ENCODE measurements at places on chromosomes 3 and 15.
A peak's percentile ranks its signal among the peaks of the same experiment; 100 is the strongest.

DNA sequence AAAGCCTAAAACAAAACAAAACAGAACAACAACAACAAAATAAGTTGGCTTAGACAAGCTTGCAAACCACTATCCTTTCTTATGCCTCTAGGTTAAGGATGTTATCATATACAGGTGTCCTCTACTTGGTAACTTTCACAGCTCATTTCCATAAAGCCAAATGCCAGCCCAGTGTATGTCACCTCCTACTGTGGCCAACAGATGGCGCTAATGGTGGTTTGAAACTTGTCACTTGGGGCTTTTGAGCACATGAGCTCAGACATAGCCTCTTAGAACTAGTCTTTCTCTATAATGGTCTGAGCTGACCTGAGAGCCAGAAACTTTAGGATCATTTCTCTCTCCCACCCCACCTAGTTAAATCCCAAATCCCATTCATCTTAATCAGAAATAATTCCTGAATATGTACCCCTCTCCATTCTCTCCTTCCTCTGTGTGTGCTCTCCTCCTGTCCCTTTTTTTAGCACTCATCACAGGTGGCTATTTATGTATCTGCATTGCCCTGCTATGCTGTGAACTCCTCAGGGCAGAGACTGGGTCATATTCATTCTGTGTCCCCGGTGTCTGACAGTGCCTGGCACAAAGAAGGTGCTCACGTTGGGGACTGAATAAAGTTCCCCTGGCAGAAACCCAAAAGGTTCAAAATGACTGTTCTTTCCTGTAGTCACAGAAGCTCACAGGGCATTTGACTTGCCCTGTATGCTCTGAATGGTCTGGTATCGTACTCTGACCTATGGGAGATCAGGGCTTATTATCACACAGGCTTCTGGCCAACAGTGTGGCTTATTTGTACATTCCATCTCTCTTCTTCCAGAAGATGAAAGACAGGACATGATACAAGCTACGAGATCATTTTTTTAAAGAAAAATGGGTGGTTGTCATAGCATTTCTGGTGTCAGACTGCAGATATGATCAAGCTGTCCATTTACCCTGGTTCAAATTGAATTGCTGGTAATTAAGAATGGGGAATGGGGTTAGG, 319.3 kb upstream of the AZI2 start:
- peak; percentile 73 for DNase-seq

GRCh38 chr15:66700802-66701421, 1.1 kb upstream of the SMAD6 start:
- peak; percentile 96 for DNase-seq

GRCh38 chr3:153087595-153088566, 74.1 kb upstream of the RAP2B start:
- DNase-seq = no peak

DNA sequence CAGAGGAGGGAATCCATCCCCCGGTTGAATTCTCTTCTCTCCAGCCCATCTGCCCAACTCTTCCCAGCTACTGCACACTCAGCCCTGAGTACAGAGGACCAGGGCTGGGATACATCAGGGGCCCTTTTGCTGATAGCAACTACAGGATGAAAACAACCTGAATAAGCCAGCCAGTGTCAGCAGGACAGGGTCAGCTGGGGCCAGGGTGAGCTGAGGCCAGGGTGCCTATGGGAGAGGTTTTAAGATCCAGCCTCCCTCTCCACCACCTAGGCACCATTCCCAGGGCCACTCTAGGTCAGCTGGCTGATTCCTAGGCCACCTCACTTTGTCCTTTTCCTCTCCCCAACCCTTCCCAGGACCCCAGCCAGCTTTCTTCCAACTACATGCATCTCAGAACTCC, 83.8 kb downstream of the MRPL46 start:
- DNase-seq = no peak

GRCh38 chr3:194482196-194482593, 4.6 kb downstream of the ATP13A3 start:
- DNase-seq = no peak
